Smooth muscle cell of trachea (primary cell): ENCODE measurements at places on chromosomes 4 and X. TPM values are rescaled to one million over a fixed set of nuclear protein-coding genes. Genes with fewer than 3 reads are reported as not detected.

Gene VCX3B
- total RNA-seq = not detected in 2 replicates

Gene S100G
- total RNA-seq = not detected in 2 replicates

Gene CT45A7
- not detected in 2 replicates for total RNA-seq

Gene ARHGAP4
- 2.3 and 2.6 TPM in 2 replicates for total RNA-seq

Gene CXCL11
- total RNA-seq = 0.15 TPM in 1 of 2 replicates, not detected in the other

Gene MAGEB1
- total RNA-seq = not detected in 2 replicates
